HS-27A (cell line): ENCODE measurements at places on chromosomes 11 and 22.

DNA sequence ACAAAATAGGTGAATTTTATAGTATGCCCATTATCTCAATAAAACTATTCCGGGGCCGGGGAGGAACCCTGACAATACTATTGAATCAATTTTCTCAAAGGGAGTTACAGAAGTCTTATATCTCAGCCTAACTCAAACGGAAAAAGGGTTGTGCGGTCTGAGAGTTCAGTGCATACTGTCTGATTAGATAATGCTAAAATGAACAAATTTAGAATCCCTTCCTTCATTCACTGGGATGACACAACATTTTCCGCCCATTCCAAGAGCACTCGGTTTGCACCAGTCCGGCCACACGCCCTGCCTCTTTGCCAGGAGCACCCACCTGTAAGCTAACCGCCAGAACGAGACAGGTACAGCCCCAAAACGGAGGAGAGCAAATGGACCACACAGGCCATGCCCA, 50.0 kb upstream of the NFRKB start:
- DNase-seq: no peak

GRCh38 chr22:32706149-32706548, 95.4 kb upstream of the TIMP3 start:
- DNase-seq: no peak

- no peak for DNase-seq
Measured at GRCh38 chr11:22076271-22076930, 116.5 kb upstream of the ANO5 start.

GRCh38 chr11:57336111-57336666, 497 bp upstream of the SSRP1 start:
- DNase-seq: no peak

DNA sequence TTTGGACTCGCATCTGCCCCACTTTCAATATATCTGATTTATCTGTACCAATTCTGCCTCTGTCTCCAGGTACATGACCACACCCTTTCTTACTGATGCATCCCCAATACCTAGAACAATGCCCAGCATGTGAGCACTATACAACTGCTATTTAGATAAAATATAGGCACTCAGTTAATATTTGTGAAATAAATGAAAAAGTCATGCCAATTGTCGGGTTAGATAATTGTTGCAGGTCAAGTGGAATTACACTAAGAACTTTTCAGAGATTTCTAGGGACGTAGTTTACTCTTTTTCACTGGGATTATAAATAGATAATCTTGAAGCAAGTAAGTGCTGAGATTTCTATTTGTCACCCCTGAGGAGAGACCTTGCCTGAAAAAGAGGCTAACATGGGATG, 20.5 kb downstream of the OOSP4A start:
- DNase-seq: no peak

DNA sequence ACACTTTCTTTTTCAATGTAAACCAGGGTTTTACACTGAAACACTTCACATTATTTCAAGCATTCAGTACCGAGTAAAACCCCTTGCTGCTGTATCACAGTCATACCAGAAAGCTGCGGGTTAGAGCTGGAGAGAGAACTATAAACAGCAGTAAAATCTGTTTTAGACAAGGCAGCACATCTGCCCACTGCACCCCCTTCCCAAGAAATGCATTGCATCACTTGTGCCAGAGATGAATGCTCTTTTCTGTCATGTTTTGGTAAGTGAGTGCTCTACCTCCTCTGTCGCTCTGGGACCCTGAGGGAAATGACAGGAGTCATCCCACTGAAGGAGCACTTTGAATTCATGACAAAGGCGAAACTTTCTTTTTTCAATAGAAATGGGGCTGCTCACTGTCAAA, 107.2 kb downstream of the MAML2 start:
- DNase-seq: no peak

GRCh38 chr11:128342511-128343134, 244.7 kb downstream of the ETS1 start:
- no peak for DNase-seq

GRCh38 chr11:46522682-46523281, 71.0 kb downstream of the AMBRA1 start:
- DNase-seq: no peak

DNA sequence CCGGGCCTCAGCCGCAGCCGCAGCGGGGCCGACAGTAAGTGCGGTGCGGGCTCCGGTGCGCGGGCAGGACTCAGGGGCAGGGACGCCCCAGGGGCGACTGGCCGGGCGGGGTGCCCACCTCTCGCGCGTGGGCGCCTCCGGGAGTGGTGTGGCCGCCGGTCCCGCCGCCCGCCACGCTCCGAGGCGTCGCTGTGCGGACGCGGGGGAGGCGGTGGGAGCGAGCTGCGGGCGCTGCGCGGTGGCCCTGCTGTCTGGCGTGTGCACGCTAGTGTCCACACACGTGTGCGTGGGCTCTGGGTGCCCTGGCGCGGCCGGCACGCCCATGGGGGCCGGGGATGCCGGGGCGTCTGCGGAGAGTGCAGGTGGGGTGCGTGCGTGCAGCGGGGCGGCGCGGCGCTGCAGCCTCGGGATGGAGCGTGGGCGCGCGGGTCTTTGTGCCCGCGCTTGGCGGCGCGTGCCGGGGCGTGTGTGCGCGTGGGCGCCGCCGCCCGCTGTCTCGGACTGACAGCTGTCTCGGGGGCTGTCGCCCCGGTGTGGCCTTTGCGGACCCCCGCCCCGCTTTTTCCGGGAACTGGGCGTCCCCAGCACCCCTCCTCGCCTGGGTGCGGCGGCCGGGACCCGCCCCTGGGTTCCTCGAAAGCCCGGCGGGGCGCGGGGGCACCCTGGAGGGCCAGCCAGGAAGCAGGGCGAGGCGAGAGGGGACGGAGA, 804 bp downstream of the KCNK4 start:
- no peak for DNase-seq

DNA sequence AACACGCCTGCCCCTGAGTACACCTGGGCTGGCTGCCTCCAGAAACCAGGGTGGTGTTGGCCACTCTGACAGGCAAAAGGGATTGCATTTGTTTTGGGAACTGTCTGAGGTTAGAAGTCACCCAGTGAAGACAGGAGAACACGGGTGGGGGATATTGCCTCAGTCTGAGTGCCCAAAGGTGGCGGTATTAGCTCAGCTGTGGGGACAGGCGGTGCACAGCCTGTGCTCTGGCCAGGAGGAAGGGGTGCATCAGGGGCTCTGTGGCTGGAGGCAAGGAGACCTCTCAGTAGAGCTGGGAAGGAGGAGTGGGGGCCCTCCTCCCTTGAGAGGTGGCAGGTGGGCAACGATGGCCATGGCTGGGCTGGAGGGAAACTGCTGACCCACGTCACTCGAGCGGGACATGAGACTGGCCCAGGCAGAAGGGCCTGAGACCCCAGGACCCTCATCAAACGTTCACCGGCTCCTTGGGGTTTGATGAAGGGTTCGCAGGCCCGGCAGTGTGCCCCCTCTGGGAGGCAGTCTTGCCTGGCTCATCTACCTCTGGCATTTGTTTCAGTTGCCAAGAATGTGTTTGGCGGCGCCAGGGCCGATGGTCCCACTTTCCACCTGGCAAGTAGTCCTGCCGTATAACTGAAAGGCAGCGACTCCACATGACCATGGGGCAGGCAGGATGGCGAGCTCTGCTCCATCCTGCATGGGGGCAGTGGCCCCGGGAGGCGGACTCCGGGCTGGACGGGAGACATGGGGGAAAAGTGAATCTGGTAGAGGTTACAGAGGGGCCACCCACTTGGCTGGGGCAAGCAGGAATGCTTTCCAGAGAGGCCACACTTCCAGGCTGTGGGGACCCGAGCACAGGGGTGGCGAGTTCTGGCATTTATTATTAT, 52.8 kb upstream of the SMIM38 start:
- no peak for DNase-seq
